Hindlimb muscle (tissue), 1 donor: ENCODE measurements at places on chromosomes 7 and 10. TPM values are rescaled to one million over a fixed set of nuclear protein-coding genes. Genes with fewer than 3 reads are reported as not detected.
A peak's percentile ranks its signal among the peaks of the same experiment; 100 is the strongest.

GRCh38 chr7:85829817-85830432, 643.1 kb upstream of the SEMA3D start:
- peak; percentile 40 for DNase-seq

DNA sequence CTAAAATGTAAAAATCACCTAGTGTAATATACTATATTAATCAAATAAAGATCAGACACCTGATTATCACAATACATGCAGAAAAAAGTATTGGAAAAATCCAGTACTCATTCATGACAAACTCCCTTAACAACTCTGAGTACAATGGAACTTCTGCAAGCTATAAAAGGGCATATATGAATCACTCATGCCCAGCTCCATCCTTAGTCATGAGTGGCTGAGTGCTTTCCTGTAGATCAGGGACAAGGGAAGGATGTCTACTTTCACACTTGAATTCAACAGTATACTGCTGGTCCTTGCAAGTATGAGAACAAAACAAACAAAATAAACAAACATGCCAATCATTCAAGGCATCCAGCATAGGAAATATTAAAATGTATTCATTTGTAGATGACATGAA, 116.5 kb downstream of the ADARB2 start:
- DNase-seq, result no peak

DNA sequence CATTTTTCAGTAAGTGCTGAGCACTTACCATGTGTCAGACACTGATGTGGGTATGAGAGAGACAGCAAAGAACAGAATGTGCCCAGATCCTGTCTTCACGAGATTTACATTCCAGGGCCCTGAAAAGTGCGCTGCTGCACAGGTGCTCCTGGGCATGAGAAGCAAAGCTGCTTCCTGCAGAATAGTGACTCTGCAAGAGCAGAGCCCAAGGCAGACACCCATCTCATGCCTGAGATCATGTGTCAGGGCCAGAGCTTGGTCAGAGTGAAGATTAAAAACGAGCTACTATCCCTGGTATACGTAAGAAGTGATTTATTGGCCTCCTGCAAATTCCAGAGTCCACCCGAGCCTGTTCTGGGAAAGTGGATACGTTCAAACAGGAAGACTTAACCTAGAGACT, 824.4 kb downstream of the GRID1 start:
- DNase-seq, result no peak

DNA sequence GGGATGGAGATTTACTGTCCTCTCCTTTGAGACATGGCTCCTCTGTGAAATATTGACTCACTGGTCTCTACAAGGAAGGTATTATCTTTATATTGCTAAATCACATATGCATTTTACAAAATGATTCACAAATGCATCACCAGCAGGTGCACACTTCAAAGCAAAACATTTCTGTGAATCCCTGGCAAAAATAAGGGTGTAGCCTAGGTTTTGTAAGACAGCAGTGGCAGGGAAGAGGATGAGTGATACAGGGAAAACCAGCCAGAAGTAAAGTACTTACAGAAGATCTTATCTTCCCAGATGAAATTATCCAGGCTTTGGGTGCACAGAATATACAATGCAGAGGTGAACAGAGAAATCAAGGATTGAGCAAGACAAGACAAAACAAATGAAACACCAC, 1094.6 kb downstream of the GATA3 start:
- no peak for DNase-seq

DNA sequence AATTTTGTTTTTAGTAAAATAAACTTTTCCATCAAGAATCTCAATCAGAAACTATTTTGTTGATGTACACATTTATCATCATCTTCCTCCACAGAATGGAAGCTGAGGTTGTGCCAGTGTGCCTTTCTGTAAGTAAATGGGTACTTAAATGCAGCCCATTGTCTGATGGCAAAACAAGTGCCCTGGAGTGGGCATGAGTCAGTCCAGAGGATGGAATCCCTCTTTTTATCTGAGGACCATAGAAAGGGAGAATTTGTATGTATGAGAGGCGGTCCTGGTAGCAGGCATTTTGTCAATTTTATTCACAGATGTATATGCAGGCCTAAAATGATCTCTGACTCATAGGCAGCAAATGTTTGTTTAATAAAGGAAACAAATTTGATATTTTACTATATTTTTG, 102.1 kb upstream of the MAGI2 start:
- DNase-seq, result no peak

DNA sequence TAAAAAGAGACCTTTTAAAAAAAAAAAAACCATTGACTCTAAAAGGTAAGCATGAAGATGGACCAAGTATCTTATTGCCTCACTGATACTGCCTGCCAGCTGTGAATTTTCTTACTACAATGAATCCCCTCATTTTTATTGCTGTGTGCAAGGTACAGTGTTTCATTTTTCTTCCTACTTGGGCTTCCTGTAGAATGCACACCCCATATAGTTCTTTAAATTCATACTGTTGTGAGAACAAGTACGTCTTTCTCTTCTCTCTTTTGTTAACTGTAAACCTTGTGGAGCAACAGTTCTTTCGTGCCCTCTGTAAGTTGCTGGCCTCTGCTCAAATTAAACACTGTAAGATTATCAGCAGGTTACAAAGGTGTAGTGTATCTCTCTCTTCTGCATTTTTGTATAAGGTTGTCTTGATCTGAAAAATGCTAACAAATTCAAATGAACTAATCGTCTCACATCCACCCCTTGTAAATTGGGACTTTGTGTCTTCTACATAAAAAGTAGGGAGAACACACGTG, 105.6 kb downstream of the VTI1A start:
- no peak for DNase-seq

GRCh38 chr7:31735991-31736982, 49.3 kb downstream of the PPP1R17 start:
- peak; percentile 57 for DNase-seq

- DNase-seq, result no peak
Measured at GRCh38 chr10:108388706-108389105, 1224.2 kb upstream of the SORCS1 start.

GRCh38 chr7:148118371-148118770, 472.2 kb upstream of the C7orf33 start:
- no peak for DNase-seq

DNA sequence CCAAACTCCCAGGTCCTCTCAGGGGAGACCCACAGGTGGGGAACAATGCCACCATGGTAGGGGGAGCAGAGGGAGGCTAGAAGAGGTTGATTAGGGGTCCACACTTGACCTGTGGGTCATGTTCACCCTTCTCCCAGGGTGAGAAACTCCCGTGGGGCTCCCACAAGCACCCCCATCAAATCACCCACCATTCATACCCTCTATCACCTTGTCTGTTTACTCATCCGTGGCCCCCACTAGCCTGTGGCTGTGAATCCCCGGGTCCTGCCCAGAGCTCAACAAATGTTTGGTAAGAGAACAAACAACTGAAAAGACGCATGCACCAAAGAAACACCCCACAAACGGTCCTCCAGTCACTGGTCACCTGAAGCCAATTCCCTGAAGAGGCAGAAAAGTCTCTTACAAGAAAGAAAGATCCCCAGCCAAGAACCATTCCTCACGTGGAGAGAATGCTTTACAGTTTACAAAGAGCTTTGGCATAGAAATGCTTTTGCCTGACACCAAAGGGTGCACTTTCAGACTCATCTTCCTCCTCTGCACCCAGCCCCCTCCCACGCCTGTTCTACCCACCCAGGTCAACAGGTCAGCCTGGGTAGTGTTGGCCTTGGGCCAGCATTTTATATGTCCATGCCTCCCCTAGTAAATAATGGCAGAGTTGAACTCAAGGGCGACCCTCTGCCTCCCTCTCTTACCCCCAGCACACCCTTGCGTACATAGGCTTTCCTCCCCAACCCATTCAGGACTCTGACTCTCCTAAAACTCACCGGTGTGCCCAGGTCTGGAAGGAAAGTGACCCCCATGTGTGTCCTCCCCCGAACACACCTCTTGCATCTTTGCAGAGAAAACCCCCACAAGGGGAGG, 1.9 kb downstream of the ZCCHC24 start:
- no peak for DNase-seq

GRCh38 chr7:66070222-66070621, 5.4 kb upstream of the ASL start:
- no peak for DNase-seq

- DNase-seq, result no peak
Measured at GRCh38 chr7:51187941-51188340, 128.7 kb downstream of the COBL start.

The NEURL1 gene
- polyA plus RNA-seq, result 40.7 TPM

The TMEM270 gene
- not detected for polyA plus RNA-seq

The GPER1 gene
- polyA plus RNA-seq, result 14.2 TPM

The TRIM50 gene
- polyA plus RNA-seq, result 0.57 TPM

The ZNF365 gene
- not detected for polyA plus RNA-seq
